ENCODE measurements at places on chromosomes 7 and 10.

DNA sequence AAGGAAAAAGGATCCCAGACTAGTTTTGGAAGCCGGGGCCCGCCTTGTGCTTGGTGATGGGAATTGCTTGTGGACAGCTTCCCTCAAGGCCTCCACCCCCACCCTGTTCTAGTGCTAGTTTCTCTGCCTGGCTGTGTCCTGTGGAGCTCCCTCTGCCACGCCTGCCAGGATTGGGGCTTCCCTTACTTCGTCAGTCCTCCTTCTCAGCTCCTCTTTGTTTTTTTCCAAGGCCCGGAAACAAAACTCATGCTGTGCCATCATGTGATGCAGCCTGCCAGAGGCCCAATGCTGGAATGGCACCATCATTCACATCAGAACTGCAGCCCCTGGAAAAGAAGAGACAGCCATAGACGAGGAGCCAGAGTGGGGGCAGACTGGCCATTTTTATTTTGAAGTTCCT is 11.2 kb downstream of the YKT6 start:
- no peak for DNase-seq

DNA sequence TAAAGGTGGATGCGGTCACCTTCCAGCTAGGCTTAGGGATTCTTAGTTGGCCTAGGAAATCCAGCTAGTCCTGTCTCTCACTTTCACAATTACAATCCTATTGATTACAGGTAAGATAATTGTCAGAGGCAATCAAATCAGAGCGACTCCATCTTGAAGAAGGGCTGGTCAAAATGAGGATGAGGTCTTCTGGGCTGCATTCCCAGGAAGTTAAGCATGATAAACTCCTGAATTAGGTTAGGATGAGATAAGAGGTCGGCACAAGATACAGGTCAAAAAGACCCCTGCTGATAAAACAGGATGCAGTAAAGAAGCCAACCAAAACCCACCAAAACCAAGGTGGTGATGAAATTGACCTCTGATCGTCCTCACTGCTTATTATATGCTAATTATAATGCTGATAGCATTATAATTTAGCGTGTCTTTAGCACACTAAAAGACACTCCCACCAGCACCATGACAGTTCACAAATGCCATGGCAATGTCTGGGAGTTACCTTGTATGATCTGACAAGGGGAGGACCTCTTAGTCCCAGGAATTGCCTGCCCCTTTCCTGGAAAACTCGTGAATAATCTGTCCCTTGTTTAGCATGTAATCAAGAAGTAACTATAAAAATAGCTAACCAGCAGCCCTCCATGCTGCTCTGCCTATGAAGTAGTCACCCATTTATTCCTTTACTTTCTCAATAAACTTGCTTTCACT is 237.6 kb downstream of the CCSER2 start:
- no peak for DNase-seq

GRCh38 chr10:75076348-75076747 is 35.1 kb upstream of the SAMD8 start:
- no peak for DNase-seq

DNA sequence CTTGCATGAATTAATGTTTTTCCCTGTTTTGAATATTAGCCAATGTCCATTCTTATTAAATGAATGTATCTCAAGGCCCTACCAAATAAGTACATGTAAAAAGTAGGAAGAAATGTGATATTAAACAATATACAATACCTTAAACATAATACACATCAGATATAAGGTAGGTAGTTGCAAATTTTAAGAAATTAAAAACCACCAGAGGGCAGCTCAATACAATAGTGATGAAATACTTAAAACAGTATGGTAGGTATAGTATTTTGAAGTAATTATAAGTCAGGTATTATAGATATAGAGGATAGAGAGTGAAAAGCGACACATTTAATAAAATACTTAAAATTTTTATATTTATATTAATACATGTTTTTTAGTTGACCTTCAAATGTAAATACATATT is 43.6 kb upstream of the CDK14 start:
- no peak for DNase-seq

GRCh38 chr7:121940918-121941317 is 68.0 kb downstream of the PTPRZ1 start:
- no peak for DNase-seq

DNA sequence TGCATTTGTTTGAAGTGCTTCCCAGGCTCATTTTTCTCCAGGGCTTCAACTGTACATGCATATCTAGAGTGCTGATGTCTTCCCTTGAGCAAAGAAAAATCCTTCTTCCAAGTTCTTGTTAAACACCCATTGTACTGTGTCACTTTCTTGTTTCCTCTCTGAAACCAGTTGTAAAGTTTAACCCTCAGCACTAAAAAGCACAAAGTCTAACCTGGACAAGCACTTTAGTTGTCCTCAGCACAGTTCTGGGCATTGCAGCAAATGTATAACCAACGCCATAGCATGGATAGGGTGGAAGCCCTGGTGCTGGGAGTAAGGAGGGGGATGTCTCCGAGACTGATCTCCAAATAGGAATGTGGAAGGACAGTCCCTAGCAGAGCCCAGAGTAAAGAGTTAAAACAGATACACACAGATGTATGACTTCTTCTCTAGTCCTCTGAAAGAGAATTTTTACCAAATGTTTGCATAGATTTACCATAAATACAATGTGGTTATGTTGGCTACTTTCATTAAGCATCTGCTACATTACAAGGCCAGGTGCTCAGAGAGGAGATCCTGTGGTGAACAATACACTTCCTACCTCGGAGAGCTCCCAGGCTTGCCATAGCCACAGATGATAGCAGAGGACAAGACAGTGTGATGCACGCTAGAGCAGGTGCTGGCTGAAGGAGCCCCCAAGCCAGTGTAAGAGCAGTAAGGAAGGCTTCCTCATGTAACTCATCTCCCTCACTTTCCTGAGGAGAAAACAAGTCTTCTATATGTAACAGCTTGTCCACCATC is 57.0 kb downstream of the DNAJC12 start:
- no peak for DNase-seq

DNA sequence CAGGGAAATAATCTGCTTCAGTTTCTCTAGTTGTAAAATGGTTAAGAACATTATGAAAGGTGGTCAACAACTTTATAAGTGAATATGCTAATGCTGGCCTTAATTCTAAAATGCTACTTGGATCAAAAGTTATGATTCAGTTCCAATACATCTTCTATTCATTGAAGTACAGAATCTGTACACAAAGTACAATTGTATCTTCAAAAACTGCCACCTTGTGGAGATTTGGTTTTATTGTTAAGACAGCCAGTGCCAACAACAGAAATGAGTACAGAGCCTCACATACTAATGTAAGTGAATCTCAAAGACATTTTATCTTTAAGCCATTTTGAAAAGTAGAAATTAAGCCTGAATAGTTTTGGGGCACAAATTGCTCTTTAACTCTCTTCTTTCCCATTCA is 194.0 kb downstream of the CFTR start:
- DNase-seq = no peak

DNA sequence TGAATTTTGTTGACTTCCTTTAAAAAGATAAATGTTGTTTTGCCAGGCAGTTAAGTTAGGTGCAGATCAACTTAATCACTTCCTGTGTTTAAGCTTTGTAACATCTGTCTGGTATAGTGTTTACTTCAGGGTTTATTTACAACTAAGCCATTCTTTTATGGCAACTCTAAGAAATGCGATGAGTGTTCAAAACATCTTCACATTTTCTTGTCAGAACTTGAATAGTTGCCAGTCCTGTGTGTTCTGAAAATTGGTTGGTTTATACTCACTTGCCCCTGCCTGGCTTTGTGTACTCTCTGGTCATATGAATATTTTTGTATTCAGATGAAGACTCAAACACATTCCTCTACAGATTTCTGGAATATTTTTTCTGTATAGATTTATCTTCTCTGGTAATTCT is 327.2 kb downstream of the MDFIC start:
- DNase-seq = no peak

GRCh38 chr7:51366930-51367613 is 50.5 kb upstream of the COBL start:
- DNase-seq = peak; percentile 60

DNA sequence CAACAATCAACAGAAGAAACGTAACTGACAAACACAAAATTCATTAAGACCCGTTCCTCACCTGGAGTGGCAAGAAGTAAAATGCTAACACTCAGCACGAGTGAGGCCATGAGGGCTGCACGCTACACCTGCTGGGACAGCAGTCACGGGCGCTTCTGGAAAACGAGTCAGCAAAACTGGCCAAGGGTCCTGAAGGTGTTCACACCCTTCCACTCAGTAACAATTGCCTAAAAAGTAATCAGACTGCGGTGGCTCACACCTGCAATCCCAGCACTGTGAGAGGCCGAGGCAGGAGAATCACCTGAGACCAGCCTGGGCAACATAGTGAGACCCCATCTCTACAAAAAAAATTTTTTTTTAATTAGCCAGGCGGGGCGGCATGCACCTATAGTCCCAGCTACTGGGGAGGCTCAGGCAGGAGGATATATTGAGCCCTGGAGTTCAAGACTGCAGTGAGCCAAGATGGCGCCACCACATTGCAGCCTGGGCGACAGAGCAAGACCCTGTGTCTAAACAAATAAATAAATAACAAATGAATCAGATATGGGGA is 199.1 kb downstream of the MAD1L1 start:
- no peak for DNase-seq

DNA sequence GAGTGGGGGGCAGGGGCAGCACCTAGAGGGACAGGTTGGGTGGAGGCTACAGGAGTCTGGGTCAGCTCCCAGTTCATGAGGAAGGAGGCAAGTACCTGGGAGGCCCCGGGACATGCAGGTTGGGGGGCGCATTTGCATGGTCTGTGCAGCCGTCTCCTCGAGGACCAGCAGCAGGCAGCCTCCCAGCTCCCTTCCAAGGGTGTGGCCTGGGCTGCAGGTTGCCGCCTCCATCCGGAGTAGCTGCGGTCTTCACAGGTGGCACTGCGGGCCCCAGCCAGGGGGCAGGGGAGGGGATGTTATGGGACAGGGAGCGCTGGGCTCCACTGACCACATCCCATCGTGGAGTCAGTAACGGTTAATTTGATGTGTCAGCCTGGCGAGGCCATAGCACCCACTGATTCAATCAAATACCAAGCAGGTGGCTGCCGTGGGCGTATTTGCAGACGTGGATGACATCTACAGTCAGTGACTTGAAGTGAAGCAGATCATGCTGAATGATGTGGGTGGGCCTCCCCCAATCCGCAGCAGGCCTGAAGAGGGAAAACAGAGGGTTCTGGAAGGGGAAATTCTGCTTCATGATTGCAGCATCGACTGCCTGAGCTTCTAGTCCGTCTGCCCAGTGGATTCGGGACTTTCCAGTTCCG is 81.6 kb downstream of the PRKAG2 start:
- DNase-seq = no peak

- DNase-seq = peak; percentile 33
Measured at GRCh38 chr7:130733931-130734814, at the start of gene KLF14. KLF14 (minus strand) TSS chr7:130734207; CDS start chr7:130734033, 174 bp downstream.

DNA sequence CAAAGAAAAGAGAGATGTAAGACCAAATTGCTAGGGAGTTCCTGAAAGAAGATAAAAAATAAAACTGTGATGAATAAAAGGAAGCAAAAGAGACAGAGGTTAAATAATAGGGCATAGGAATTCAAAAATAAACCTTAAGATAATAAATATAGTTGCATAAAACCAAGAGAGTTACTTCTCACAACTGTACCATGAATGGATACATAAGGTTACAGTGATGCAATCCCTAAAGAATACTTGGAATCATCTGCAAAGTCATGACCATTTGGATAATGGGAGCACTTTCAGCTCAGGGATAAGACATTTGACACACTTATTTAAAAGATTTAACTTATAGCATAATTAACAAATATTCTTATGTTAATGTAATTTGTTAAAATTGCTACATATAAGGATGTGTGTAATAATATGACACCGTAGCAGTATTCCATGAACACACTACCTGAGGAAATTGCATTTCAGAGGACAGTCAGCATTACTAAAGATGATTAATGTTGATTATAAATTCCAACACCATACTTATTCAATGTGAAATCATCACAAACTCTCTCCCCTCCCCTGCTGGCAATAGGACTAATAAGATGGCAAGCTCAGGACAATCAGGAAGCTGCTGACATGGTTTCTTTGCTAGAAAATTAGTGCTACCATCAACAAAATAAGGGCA is 202.1 kb upstream of the AKR1E2 start:
- DNase-seq = no peak

GRCh38 chr10:98666276-98666675 is 219.5 kb upstream of the HPS1 start:
- DNase-seq = no peak

DNA sequence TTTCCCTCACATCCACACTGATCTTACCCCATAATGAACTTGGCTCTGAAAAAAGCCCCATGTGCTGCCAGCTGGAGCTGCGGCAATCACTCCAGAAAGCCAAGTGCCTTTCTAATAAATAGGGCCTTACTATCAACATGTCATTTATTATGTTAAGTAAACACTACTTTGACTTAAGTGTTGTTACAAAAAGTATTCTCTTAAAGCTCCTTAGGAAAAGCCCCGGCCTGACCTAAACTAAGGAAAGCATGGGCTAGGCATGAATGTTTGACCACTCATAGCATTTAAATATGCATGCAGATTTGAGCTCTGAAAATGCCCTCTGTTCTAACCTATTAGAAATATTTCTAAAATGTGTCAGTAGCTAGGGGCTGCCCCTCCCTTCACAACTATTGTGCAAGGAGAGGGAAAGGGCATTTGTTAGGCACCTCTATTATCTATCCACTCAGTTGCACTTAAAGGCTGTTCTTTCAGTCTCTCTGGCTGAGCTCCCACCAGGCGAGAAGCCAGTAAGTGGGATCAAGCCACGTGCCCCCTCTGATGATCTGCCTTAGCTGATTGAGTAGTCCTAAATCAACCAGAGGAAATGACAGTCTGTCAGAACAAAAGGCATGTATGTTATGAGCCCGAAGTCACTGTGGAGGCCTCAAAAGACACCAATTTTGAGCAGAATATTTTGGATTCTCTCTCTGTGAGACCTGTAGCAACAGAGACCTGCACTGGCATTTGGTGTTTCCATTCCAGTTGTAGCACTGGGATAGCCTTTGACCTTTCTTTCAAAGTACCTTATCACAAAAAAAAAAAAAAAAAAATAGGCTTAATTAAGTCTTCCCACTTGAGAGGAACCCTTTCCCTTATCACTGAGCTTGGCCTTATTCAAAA is 77.1 kb downstream of the ITGB8 start:
- DNase-seq = peak; percentile 66

GRCh38 chr10:62815381-62816075 is 638 bp downstream of the EGR2 start:
- DNase-seq = peak; percentile 14

GRCh38 chr7:96236198-96237039 is 85.5 kb downstream of the SLC25A13 start:
- DNase-seq = no peak

Measured in WERI-Rb-1 (cell line).